Right kidney (tissue), 9 donors: ENCODE measurements at places on chromosomes 5 and 9.

DNA sequence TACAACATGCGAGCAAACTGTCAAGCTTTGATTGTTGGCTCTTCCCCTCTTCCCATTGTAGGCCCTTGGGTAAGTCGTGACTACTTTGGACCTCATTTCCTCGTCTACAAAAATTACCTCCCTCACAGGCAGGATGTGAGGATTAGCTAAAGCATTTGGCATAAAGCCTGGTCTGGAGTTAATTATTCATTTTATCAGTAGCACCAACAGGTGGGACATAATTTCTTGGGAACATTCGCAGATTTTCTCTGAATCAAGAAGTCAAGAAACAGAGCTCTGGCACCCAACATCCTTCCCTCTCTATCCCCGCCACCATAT lies 39.9 kb upstream of the SEMA6A start:
- DNase-seq = no peak

GRCh38 chr9:119963258-119963797 lies 594.1 kb upstream of the BRINP1 start:
- DNase-seq = no peak

DNA sequence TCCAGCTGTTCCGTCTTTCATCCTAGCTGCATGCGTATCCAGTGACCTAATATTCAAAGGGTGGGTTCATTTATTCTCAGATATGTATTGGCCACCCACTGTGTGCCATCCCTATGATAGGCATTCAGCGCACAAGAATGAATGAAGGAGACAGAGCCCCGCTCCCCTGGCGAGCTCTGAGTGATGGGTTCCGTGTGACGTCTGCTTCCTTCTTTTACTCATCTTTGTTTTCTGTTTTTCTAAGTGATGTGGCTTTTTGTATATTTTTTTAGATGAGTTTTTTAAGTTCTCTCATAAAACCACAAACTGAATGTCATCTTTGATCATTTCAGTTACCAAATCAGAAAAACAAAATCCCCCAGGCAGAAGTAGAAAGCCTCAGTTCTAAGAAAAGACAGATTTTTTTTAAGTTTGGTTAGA lies 168.3 kb upstream of the OTULINL start:
- no peak for DNase-seq

DNA sequence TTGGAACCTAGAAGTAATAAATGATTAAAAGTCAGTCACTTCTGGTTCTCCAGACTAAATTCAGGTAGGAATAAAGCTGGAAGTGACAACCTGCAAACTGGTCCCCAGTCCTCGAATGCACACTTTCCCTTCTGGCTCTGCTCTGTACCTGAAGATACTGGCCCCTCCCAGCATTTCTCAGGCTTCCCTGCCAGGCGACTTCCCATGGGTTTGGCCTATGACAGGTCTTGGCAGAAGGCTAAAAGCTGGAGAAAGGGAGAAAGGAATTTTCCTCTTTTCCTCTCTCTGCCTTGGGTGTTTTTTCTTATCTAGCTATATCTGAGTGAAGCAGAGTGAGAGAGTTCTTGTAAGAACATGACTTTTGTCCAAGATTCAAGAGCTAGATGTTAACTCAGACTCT lies 1005.7 kb downstream of the DTWD2 start:
- no peak for DNase-seq

GRCh38 chr9:127183814-127184582 lies 61.6 kb upstream of the ANGPTL2 start:
- no peak for DNase-seq

DNA sequence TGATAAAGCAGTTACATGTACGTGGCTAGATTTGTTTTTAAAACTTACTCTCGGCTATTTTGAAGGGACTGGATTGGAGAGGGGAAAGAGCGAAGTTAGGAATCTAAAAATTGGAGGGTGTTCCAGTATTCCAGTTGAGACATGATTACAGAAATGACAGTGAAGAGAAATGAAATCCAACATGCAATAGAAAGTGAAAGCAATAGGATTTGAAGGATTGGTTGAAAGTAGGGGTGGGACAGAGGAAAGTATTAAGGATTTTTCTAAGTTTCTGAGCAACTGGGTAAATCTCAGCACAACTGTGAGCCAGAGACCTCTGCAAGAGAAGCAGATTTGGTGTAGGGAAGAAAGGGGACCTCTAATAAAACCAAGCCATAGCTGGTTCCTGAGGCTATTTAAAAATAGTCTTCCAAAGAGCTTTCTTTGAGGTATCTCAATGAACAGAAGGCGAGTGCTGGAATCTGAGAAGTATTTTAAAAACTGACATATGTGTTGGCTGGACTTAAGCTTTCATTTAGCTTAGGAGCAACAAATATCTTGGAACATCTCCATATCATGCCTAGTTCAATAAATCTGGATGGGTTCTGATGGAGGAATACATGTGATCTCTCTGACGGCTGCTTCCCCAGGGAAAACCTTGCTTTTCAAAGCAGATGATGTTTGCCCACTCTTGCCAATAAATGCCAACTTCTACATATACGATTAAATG lies 110.4 kb upstream of the IFNK start:
- no peak for DNase-seq

DNA sequence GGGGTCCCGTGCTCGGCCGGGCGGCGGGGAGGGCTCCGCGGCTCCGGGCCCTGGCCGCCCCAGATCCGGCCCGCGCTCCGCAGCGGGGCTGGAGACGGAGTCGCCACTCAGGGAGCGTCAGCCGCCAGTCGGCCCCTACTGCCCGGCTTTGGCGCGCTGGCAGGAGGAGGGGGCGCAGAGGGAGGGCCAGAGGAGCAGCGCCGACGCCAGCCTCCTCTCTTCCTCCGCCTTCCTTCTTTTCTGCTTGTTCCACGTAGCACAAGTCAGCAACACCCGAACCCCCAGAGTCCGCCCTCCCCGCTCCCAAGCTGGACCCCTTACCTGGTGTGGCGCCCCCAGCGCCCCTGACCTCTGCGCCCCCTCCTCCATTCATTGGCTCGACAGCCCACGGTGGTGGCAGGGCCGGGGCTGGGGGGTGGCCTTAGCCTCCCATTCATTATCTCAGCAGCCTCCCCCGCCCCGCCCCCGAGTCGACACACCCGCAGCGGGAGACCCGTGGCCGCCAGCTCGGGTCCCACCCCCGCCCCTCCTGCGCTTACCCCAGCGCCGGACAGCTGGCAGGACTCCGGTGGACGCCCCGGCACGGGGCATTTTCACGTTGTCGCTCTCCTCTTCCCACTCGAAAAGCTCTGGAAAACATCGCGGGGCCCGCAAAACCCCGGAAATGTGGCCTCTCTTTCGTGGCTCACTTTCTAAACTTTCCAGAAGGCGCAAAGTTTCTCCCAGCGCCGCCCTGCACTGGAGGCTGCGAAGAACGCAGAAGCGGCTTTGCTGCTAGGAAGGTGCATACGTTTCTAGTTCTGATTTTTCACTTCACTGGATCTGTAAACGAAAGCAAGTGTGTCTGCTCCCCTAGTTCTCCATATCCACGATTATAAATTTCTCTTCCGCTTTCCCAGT lies at the start of gene LPAR1:
Gene LPAR1 (minus strand): TSS at position 140 of the 900 bp plus-strand sequence. CDS start 66,353 bp downstream, outside the sequence.
- peak; percentile 85 for DNase-seq

DNA sequence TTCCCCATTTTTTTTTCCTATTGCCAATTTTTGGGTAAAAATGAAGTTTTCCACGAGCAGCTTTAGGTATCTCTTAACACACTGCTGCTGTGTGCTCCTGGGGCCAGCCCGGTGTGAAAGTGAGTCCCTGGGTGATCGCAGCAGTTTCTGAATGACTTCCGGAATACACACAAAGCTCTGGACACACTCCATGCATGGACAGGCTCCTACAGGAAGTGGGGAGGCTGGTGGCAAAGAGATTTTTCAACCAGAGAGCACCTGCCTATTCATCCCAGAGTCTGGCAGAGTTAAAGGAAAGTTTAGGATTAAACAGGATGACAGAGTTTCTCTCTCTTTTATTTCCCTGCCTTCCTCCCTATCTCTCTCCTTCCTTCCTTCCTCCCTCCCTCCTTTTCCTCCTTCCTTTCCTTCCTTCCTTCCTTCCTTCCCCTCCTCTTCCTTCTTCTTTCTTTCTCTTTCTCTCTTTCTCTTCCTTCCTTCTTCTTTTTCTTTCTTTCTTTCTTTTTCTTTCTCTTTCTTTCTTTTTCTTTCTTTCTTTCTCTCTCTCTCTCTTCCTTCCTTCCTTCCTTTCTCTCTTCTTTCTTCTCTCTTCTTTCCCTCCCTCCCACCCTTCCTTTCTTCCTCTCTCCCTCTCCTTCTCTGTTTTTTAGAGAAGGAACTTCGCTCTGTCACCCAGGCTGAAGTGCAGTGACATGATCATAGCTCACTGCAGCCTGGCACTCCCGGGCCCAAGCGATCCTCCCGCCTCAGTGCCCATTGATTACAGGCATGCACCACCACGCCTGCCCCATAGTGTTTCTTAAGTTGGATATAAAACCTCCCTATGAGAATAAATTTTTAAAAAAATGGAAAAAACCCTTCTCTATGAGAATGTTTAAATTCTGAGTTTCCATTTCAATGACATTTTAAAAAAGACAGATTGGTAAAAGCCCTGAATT lies 38.7 kb upstream of the UBTD2 start:
- no peak for DNase-seq

DNA sequence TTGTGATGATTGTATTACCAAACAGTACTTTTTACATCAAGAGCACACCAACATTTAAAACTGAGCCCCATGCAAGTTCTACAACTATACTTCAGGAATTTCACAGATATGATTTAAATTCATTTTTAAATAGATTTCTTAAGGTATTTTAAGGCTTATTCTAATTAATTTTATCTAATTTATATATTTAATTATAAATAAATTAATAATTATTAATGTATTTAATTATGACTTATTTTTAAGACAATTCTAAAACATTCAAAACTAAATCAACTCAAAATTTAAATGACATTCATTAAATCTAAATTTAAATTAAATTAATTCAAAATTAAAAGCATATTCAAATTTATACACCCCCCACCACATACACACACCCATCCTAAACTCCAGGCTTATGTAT lies 299.2 kb downstream of the NFIB start:
- DNase-seq = no peak

GRCh38 chr5:66850354-66851075 lies 254.3 kb downstream of the MAST4 start:
- DNase-seq = no peak

DNA sequence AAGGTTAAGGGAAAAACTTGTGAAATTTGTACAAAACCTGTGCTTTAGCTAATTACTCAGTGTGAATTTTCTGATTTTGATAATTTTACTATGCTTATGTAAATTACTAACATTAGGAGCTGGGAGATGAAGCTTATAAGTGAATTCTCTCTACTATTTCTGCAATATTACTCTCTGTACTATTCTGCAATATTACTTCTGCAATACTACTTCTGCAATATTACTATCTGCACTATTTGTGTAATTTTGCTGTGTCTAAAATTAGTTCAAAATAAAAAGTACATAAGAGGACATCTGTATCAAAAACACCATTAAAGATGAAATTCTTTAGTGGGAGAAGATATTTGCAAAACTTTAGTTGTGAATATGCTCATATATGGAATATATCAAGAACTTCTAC lies 62.9 kb downstream of the C9 start:
- no peak for DNase-seq

- no peak for DNase-seq
These were observed 56.1 kb downstream of the TSTD2 start for GRCh38 chr9:97577051-97577450.

- DNase-seq = no peak
These were observed 79.8 kb upstream of the CAST start for GRCh38 chr5:96582343-96582742.

DNA sequence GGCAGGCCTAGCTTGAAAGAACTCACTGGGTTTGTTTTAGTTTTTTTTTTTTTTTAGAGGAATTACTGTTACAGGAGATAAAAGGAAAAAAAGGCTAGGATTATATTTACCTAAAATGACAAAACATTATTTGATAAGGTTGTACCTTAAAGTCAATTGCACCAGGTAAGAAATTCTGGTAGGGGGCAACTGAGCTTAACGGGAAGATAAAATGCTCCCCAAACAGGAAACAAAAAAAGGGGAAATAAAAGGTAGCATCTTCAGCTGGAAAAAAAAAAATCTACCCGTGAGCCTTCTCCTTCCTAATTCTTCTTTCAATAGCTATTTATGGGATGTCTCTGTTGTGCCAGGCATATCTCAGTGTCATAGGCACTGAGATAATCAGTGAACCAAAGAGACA lies 164.5 kb downstream of the PIK3R1 start:
- no peak for DNase-seq

DNA sequence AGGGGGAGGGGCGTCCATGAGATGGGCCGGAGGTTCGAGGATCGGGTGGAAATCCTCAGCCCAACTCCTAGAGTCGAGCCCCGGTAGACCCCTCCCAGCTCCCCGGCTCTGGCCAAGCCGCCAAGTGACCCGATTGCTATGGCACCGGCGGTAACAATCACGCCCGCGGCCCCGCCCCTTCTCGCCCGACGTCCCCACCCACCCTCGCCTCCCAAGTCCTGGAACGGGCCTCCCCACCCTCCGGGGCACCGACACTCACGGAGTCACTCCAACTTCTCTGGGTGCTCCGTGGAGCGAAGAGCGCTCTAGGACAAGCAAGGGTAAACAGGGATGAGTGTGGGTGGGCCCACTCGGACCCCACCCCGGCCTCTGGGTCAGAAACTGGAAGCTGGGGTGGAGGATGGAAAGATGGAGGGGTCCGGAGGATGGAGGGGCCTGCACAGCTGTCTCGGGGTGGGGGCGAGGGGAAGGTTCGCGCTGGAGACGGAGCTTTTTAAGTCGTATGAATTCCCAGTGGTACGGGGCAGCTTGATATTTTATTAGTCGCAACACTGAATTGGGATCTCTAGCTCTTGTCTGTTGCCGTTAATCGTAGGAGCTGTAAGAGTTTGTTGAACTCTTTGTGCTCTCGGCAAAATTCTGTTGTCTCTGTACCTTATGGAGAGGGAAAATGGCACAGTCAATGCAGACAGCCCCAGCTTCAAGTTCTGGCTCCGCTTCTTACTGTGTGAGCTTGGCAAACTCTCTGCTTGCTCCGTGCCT lies at the start of gene SPACA9:
Gene SPACA9 (plus strand): TSS at position 204 of the 762 bp plus-strand sequence. CDS start 5,050 bp downstream, outside the sequence.
- peak; percentile 50 for DNase-seq

- no peak for DNase-seq
These were observed 132.3 kb upstream of the ELL2 start for GRCh38 chr5:96093890-96094381.

DNA sequence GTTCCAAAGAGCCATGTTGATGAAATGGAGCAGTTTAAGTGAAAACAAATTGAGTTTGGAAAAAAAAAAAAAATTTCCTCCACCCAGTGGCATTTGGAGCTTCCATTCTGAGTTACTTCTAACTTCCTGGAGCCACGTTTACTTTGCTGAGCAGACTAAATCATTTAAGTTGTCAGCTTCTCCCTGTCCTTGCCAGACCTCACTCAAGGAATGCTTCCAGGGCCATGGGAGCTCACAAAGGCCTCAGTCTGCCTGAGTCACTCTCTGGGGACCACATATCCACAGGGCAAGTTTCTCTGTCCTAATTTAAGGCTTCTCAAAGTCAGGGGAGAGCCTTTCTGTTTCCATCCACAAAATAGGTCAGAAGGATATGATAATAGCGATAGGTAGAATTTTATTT lies 210.3 kb upstream of the TNC start:
- no peak for DNase-seq
